ENCODE measurements at places on chromosomes 2 and 18.

- no peak for DNase-seq
Observed at GRCh38 chr18:79680100-79680879, 687 bp downstream of the CTDP1 start.

- DNase-seq = no peak
Observed at GRCh38 chr2:55235724-55236538, 3.4 kb downstream of the RPS27A start.

GRCh38 chr18:34158881-34159690, 65.6 kb downstream of the NOL4 start:
- DNase-seq = no peak

- no peak for DNase-seq
Observed at GRCh38 chr2:96885432-96886347, 15.8 kb upstream of the SEMA4C start.

DNA sequence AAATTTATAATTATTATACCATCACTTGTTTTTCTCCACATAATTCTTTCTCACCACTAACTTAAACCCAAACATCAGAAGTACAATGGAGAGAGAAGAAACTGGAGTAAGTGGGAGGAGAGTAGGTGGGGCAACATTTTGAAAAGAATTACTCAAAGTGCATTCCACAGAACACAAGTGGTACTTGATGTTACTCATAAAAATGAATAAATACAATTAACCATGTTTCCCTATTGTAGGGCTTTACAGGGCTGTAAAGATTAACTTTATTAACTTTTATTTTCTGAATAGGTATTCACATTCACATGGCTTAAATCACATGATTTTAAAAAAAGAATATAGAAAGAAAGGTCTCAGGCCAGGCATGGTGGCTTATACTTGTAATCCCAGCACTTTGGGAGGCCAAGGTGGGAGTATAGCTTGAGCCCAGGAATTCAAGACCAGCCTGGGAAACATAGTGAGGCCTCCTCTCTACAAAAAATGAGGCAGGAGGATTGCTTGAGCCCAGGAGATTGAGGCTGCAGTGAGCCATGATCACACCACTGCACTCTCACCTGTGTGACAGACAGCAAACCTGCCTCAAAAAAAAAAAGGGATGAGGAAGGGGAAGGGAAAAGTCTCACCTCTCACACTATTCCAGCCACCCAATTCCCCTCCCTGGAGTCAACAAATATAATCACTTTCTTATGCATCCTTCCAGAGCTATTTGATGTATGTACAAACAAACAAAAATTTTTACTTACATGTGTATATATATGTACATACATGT, 47.1 kb downstream of the KCNG3 start:
- no peak for DNase-seq

- DNase-seq = no peak
Observed at GRCh38 chr2:37802899-37803379, 122.1 kb upstream of the RMDN2 start.

- DNase-seq = no peak
Observed at GRCh38 chr2:168613551-168613950, 157.5 kb downstream of the CERS6 start.

- no peak for DNase-seq
Observed at GRCh38 chr18:56270671-56271250, 367.6 kb downstream of the TXNL1 start.

GRCh38 chr2:119486886-119487285, 37.4 kb downstream of the SCTR start:
- DNase-seq = no peak

GRCh38 chr2:151359768-151360461, 2.5 kb downstream of the TNFAIP6 start:
- DNase-seq = no peak

- DNase-seq = no peak
Observed at GRCh38 chr18:3605954-3606443, 156.0 kb downstream of the TGIF1 start.

- DNase-seq = no peak
Observed at GRCh38 chr2:181822097-181822496, 69.4 kb upstream of the ITPRID2 start.

GRCh38 chr18:77815666-77816338, 566.2 kb downstream of the GALR1 start:
- no peak for DNase-seq

GRCh38 chr2:191979221-191979730, 132.4 kb upstream of the CAVIN2 start:
- DNase-seq = no peak

GRCh38 chr2:196330645-196331044, 159.3 kb upstream of the STK17B start:
- DNase-seq = no peak

DNA sequence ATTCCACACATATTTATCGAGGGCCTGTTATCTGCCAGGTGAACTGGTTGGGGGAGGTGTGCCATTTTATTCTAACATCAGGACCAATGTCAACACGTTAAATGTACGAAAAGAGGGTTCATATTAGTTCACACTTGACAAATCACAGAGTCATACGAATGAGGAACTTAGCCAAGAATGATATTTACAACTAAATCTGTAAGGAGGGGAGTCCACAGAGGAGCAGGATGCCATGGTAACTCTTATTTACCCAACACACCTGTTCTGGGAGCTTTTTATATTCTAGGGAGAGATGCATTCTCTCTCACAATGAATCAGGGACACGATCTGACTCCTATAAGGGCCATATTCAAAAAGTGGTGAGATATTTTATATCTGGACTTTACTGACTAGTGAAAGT, 144.1 kb downstream of the CDC42EP3 start:
- no peak for DNase-seq

GRCh38 chr18:76357585-76358260, 137.3 kb downstream of the ZNF516 start:
- no peak for DNase-seq

GRCh38 chr18:48607056-48607984, 68.5 kb downstream of the CTIF start:
- DNase-seq = no peak

- no peak for DNase-seq
Observed at GRCh38 chr2:159484532-159484931, 131.8 kb downstream of the BAZ2B start.

DNA sequence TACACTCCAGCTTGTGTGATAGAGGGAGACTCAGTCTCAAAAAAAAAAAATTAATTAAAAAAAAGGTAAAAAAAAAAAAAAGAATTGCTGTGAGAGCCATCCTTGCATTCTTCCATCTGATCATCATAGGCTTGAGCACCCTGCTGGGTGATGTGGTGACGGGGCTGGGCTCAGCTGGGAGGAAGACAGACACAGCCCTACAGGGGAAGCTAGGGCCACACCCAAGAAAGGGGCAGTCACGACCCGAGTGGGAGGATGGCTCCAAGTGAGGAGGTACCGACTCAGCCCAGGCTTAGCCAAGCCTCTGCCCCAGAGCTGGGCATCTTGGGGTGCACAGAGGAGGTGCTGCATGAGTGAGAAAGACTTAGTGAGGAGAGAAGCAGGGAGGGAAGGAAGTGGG, 165.5 kb downstream of the SH3RF3 start:
- DNase-seq = no peak

DNA sequence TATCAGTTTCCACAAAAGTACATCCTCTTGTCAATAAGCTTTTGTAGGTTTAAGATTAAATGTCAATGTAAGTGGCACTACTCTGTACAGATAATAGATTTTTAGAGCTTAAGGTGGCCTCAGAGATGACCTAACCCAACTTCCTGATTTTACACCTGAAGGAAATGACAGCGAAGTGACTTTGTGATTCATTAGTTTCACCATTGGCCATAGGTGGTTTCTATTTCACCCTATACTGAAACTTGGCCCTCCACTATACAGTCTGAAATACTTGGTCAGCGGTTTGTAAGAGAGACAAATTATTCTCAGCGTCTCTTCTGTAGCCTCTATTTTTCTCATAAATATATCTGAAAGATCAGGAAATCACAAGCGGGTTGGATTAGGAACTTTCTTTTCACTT, 330.4 kb upstream of the FAM98A start:
- no peak for DNase-seq

DNA sequence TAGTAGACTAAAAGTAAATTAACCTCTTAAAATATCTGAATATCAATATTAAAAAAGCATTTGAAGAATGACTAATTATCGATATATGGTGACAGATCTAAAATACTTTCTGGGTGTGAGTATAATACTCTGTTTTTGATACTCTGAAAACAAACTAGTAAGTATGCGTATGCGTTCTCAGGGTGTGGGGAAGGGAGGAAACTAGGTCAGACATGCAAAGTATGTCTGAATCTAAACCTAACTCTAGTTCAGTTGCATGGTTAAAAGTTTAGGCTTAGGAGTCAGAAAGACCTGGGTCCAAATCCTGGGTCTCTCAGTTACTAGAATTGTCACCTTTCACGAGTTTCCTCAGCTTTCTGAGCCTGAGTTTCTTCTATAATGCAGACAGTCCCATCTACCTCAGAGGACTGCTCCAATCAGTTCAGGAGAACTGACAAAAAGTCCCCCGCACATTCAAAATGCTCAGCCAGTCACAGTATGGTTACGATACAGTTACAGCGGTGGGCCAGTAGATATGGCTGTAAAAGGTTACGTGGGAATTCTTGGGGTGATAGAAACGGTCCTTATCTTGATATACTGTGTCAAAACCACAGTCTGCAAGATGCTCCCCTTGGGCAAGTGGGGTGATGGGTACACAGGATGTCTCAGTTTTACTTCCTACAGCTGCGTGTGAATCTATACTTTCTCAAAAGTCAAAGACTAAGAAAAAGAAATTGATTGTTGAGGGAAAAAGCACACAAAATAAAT, 29.2 kb downstream of the UNC50 start:
- DNase-seq = no peak

DNA sequence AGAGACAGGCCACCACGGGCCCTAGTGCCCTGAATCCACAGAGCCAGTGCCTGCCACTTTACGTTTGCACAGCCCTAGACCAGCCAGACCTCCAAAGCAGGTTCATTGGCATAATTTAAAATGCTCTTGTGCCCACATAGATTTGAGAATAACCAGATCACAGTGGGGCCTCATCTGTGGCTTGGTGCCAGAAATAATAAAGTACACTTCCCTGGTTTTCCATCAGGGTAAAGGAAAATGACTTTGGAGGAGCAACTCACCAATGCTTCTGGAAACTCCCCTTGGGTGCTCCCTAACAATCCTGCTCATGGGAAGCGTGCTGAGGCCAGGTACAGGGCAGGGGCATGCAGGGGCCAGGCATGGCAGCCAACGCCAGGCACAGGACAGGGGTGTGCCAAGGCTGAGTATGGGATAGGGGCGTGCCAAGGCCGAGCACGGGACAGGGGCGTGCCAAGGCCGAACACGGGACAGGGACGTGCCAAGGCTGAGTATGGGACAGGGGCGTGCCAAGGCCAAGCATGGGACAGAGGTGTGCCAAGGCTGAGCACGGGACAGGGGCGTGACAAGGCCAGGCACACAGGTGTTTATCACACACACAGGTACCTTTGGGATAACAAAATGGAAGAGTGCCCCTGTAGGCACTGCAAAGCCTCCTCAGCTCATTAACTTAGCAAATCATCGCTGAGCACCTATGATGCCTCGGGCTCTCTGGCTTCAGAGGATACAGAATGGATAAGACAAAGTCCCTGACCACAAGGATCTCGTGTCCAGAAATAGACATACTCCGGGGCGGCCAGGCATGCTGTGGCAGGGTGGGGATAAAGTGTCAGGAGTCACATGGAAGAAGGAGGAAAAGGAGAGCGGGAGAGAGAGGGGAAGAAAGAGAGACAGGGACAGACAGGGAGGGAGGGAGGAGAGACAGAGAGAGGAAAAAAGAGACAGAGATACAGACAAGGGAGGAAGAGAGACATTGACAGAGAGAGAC, 334.7 kb downstream of the EIPR1 start:
- DNase-seq = no peak

DNA sequence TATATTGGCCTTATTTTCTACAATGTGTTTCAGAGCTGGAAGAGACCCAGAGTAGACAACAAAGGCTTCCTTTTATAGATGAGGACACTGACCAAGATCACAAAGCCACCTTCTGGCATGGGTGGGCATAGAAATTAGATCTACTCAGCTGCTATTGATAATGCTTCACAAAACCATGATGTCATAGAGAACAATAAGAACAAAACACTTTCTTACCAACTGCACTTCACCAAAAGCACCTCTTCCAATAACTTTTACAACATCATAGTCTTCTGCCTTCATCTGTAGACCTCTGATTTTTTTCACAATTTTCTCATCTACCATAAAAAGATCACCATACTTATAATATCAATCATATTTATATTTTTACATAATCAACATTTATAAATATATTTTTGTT, 58.1 kb downstream of the ROCK2 start:
- no peak for DNase-seq

DNA sequence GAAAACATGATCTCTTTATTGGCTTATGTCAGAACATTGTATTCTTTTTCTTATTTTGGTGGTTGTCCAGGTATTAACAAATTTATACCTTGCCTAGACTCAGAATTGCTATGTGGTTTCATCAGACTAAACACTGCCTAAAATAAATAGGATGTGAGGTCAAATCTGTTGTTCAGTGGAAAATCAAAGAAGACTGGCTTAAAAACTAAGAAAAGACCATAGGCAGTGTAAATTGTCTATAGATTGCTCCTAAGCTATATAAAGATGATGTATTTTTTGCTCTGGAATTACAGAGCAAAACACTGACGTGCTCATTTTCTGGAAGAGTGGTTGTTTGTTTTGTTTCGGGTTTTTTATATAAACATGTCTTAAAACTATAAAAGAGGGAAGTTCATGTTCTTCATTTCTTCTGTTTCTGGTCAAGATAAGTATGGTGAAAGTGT, 266.0 kb downstream of the ALPK2 start:
- no peak for DNase-seq

GRCh38 chr2:27992787-27993401, 102.4 kb downstream of the BABAM2 start:
- DNase-seq = no peak

- no peak for DNase-seq
Observed at GRCh38 chr2:60312618-60313017, 240.8 kb downstream of the BCL11A start.

- DNase-seq = no peak
Observed at GRCh38 chr2:149566652-149567051, 20.9 kb downstream of the MMADHC start.

DNA sequence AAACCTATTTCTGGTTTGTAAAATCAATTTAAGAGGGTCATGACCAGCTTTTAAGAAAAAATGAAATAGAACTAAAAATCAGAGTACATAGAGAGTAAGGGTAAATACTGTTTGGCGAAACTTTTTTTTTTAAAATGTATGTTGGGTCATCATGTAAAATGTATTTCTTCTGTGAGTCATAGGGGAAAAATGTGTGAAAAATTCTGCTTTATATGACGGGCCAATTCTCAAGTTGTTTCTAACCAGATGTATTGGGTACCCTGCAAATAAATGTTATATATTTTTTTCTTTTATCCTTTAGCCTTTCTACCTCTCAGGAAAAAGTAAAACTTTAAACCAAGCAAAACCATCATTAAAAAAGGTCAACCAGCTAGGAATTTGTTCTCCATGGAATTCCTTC, 13.9 kb downstream of the AFTPH start:
- no peak for DNase-seq

Measured in stimulated activated CD4-positive, alpha-beta T cell treated with anti-CD3 and anti-CD28 coated beads, TNF-alpha, amount 100 ng/mL, for 1 hour (primary cell).